ENCODE measurements at places on chromosomes 6 and 20.

DNA sequence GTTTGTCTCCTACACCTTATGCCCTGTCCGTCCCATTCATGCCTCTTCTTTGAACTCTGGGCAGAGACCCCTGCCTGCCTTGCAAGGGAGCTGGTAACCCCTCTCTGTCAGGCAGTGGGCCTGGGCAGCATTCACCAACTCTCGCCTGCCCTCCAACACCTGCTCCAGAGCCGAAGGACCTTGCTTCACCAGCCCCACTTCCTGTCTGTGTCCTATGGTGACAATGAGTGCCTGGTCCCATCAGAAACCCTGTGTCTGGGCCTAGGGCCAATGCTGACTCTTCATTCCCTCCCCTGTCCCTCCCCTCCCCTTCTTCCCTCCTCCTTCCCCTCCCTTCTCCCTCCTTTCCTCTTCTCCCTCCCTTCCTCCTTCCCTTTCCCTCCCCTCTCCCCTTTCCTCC lies 22.8 kb upstream of the PCMTD2 start:
- DNase-seq, result no peak

DNA sequence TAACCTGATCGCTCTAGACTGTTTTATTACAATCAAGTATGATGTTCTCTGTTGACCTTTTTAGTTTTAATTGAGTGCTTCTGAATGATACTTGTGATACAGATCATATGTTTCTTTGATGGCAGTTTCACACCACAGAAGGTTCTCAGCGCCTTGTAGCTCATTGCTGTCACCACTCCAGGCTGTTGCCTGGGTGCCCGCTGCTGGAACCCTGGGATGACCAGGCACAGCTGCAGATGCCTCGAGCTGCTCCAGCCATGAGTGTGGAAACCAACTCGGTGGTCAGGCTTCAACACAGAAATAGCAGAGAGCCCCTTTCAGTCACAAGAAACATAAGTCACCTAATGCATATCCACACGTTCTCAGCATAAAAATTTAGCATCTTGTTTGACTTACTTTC lies 112.7 kb downstream of the RPP40 start:
- DNase-seq, result no peak

- DNase-seq, result no peak
These were observed 814.8 kb downstream of the MAFB start for GRCh38 chr20:39874049-39874893.

- no peak for DNase-seq
These were observed 1293.0 kb downstream of the GRIK2 start for GRCh38 chr6:102686461-102686860.

All from CD4-positive, alpha-beta T cell treated with Interleukin-17A for 1 hour (primary cell).